ENCODE measurements at places on chromosomes 2 and 18. TPM values are rescaled to one million over a fixed set of nuclear protein-coding genes. Genes with fewer than 3 reads are reported as not detected.

- DNase-seq, result no peak
Observed at GRCh38 chr2:37786191-37786698, 114.8 kb upstream of the CDC42EP3 start.

DNA sequence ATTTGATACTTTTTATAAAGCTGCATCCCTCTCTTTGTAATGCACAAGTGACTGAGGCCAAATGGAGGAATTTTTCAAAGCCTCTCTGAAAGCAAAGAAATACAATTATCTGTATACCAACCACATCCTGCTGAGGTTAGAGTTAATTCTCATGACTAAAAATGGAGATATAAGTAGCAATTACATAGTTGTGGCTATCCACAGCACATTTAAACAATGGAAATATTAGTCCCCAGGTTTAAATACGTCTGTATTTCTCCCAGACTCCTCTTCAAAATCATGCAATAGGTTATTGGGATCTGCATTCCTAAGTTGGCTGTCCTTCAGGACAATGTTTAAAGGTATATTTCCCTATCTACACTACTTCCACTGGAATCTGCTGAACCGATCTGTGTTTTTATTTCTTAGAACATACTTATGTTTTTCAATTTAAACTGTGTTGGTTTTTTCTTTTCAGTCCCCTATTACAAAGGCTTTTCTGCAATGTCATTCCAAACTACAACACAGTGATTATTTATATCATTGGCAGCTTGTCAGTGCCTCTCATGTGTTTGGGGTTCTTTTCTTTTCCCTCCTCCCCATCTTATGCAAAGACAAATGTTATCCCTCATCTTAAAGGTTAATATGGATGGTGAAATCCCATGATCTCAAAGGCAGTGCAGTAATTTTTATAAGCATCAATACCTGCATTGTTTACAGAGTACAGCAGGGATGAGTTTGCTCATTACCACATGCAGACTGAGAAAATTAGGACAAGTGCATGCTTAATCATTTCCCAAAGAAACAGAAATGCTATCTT lies 134.8 kb upstream of the FSHR start:
- no peak for DNase-seq

GRCh38 chr18:54777118-54777791 lies 51.0 kb upstream of the RAB27B start:
- DNase-seq, result no peak

- DNase-seq, result no peak
Observed at GRCh38 chr2:159897081-159897480, 99.1 kb upstream of the CD302 start.

The GPR45 gene
- not detected for total RNA-seq

GRCh38 chr18:78955051-78955450 lies 24.6 kb upstream of the SALL3 start:
- DNase-seq, result no peak

DNA sequence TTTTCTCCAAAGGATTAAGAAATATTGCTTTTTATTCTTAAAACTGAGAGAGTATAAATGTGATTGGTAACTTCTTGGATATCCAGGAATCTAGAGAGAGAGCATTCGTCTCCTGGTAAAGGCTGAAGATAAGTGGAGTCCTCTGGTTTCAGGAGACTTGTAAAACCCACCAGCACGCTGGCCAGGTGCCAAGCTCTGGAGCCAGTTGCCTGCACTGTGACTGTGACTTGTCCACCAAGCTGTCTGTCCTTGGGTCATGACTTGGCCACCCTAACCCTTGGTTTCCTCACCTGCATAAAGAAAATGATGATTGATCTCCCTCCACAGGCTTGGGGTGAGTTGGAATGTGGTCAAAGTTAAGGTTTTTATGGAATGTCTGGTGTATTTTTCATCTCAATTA lies 185.4 kb upstream of the NCKAP5 start:
- peak; percentile 62 for DNase-seq

DNA sequence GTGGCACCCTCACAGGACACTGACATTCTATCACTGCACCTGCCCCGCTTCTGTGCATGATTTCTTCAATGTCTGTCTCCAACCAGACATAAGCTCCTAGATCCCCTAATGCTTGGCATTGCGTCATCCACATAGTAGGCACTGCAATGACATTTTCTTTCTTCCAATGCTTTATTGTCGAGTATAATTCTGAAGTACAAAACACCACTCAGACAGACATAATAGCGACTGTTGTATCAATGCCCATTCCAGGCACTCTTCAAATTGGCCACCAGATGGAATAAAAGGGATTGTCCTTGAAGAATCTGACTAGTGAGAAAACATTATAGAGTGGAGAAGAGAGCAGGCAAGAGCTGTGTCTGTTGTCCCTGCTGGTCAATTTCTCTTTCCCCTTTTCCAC lies 89.0 kb downstream of the LPIN1 start:
- DNase-seq, result no peak

GRCh38 chr2:215921895-215922294 lies 91.5 kb downstream of the MREG start:
- DNase-seq, result no peak

Data from sciatic nerve (tissue), 2 donors.